Stromal cell of bone marrow (primary cell): ENCODE measurements at places on chromosomes 7 and 10.

DNA sequence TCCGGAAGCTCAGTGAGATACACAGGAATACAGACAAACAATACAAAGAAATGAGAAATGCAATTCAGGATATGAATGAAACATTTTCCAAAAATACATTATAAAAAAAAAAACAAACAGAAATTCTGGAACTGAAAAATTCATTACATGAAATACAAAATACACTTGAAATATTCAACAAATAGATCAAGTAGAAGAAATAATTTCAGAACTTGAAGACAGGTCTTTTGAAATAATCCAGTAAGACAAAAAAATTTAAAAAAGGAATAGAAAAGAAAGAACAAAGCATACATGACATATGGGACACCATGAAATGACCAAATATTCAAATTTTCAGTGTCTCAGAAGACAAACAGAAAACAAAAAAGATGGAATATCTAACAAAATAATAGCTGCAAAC, 102.5 kb downstream of the ALOX5 start:
- no peak for DNase-seq

- DNase-seq, result no peak
These were observed 228.1 kb downstream of the ACTR3B start for GRCh38 chr7:152987656-152988055.

- DNase-seq, result no peak
These were observed 465.6 kb upstream of the IGFBP3 start for GRCh38 chr7:46386428-46387399.

- no peak for DNase-seq
These were observed 50.8 kb upstream of the AOAH start for GRCh38 chr7:36775061-36775620.

DNA sequence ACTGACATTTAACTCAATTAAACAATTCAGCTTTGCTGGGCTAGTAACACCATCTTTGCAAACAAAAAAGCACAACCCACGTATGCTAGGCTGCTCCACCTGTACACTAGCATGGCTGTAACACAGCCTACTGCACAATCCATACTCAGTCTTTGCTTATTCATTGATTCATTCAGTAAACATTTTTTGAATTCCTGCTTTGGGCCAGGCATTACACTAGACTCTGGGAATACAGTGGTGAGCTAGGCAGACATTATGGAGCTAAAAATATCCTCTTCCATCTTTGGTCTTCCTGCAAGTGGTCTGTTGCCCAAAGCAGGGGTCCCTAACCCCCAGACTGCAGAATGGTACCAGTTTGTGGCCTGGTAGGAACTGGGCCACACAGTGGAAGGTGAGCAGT, 9.9 kb downstream of the CNNM1 start:
- DNase-seq, result no peak

GRCh38 chr10:84848967-84849366, 520.6 kb downstream of the CCSER2 start:
- DNase-seq, result no peak

- peak; percentile 51 for DNase-seq
These were observed 121.6 kb downstream of the MTPAP start for GRCh38 chr10:30227481-30227880.

DNA sequence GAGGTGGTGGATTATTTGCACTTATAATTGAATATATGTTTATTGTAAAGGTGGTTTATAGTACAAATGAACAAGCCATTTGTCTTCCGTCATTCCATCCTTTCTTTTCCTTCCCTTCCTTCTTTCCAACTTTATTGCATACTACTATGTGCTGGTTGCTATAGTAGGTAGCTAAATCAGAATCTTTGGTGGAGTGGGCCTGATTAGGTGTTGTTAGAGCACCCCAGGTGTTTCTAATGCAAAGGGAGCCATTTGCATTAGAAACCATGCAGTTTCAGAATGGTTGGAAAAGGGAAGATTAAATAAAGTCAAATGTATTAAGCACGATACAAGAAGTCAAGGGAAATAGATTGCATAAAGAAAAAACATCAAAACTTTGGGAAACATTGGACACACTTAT, 88.8 kb upstream of the TRIL start:
- DNase-seq, result no peak

DNA sequence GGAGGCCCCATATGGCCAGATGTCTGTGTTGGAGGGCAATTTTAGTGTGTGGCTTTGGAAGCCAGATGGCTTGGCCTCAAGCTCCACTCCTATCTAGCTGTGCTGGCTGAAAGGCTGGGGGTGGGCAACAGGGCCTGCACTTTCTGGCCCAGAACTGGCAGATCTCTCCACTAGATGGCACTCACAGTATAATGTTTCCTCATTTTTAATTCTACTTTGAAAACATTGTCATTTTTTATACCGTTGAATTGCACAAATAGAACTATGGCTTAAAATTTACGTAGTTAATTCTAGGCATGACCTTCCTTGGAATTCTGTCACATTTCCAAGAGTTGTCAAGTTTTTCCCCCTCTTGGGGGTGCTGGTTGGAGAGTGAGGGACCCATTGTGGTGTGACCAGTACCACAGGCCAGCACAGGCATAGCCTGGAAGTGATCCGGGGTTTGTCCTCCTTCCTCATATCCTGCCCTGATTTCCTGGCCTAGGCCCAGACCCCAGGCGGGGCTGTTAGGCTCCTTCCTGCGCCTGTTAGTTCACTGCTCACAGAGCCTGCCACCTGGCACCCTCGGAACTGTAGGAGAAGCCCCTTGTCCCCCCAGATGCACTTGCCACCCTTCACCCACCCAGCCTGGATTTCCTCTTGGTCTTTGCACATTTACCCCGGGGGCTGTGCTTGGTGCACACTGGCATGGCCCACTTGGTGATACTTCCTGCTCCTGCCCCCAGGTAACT, 52.8 kb downstream of the ARHGAP22 start:
- peak; percentile 25 for DNase-seq

GRCh38 chr10:11908991-11909390, 85.8 kb downstream of the PROSER2 start:
- no peak for DNase-seq

DNA sequence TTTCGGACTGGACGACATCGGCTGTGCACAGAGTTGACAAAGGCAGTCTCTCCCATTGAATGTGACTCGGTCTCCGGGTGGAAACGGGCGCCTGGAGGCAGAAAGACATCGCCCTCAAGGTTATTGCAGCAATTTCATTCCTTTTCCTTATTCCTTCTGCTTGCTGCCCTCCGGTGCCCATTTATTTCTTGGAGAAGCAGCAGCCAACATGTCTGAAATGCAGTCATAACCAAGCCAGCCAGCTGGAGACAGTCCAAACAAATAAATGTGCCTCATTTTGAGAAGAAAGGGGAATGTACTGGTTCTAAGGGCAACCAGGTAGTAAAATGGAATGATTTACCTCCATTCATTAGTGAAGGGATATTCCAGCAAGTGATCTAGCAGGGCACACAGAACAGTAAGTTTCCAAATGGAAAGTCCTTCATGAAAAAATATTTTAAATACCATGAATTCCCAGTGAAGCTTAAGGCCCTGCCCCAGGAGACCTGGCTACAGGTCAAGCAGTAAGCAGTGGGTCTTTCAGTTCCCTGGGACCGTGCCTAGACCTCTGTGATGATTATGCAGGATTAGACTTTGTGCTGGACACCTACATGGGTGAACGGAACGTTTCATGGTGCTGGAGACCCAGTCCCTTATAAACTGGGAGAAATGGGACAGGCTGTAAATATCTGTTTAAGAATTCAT, 86.6 kb downstream of the ABLIM1 start:
- DNase-seq, result no peak

DNA sequence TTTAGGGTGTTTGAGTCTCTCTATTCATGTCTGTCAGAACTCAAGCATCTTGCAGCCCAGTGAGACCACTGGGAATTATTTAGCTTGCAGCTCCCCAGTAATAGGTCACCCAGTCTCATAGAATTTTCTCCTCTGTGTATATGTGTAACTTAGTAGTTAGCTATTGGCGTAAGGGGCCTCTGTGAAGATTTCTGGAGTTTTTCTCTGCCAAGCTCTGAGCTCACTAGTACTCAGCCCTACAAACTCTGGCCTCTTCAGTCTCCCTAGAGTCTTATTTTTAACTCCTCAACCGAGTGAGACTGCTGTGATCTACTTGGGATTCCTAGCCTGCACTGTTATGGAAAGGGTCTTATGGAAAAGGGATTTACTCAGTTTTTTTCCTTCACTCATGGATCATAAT, 90.2 kb downstream of the PPP1R9A start:
- no peak for DNase-seq

DNA sequence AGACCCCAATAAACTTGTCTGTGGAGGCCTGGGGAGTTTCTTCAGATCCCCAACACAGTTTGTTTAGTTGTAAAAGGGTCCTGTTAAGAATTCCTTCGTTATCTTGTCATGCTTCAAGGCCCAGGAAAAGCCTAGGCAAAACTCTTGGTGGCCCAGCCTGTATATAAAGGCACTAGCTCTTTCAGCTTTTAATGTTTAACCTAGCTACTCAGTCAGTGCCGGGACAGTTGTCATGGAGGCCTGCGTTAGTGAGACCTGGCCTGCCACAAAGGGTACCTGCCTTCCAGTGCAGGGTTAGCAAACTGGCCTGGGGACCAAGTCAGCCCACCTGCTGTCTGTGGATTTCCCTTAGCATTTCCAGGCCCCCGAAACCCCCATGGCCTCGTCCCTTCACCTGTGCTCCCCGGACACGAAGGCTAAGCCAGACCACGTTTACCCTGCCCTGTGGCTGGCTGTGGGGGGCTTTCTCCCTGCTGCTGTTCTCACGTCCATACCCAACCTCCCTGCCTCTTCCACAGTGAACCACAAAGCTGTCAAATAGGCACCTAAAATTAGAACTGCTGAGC, 96.9 kb upstream of the PPP2R2D start:
- no peak for DNase-seq

DNA sequence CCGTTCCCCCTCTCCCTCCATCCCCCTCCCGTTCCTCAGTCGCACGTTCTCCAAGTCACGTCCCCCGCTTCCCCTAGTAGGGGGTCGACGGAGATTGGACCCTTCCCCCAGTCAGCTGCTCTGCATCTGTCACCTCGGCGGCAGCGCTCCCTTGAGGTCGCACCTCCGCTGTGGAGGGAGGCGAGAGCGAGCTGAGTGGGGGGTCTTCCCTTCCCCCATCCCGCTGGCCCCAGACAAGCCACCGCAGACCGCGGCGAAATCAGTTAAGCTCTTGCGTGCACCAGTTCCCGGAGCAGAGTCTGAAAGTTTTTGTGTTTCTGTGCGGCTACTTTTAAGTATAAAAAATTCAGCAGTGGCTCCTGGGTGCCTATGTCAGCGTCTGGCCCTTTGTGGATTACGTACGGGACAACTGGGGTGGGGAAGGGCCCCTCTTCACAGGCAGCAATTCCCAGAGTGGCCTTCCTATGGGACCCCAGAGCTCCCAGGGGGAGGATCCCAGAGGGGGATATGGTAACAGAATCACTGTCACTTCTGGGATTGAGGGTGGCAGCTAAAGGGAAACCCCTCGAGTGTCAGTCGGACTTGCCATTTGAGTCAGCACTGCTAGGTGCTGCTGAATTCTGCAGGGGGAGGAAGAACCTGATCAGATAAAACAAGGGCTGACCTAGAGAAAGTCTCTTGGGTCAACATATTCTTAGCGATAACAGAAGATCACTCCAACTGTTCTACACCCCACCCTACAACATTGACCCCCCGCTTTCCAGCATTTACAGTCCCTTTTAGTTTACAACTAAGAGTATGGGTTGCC, 12.5 kb upstream of the DDIT4 start:
- DNase-seq, result no peak

- DNase-seq, result no peak
These were observed 13.7 kb downstream of the RAB19 start for GRCh38 chr7:140417456-140418155.

DNA sequence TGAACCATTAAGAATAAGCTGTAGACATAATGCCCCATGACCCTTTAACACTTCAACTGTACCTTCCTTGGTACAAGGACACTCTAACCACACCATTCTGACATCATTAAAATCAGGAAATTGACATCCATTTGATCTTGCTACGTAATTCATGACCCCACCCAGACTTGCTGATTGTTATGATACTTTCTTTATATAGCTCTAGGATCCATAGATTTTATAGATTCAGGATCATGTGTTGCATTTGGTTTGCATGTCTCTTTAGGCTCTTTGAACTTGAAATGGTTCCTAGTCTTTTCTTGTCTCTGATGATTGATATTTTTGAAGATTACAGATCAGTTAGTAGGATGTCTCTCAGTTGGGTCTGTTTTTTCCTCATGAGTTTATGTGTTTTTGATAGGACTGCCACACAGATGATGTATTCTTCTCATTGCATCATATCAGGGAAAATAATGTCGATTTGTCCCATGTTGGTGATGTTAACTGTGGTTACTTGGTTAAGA, 13.5 kb downstream of the CCM2 start:
- DNase-seq, result no peak

- no peak for DNase-seq
These were observed 138.9 kb upstream of the AHR start for GRCh38 chr7:17159500-17160037.

DNA sequence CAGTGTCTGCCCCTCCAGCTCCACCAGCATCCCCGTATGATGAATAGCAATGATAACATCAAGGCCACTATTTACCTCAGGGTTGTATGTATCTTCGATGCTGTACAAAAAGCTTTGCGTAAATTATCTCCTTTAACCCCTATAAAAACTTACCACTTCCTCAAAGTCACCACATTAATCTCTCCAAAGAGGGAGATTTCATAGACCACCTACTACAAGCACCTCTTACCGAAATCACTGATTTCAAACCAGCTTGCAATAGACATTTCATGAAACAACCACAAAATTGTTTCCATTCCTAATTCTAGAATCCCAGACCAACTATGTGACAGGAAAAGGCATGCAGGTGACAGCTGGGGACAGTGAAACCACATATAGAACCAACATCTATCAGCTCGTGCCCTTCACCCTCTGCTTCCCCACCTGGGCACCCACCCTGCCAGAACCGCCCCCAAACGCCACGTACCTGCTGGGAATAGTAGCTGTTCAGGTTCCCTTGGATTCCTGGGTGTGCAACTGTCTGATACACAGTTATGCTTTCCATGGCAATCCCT, 20.1 kb upstream of the MMP21 start:
- no peak for DNase-seq

- DNase-seq, result peak; percentile 86
These were observed 29.1 kb downstream of the GTF2IRD1 start for GRCh38 chr7:74482629-74483401.

GRCh38 chr7:46633200-46633599, 712.1 kb upstream of the IGFBP3 start:
- no peak for DNase-seq

DNA sequence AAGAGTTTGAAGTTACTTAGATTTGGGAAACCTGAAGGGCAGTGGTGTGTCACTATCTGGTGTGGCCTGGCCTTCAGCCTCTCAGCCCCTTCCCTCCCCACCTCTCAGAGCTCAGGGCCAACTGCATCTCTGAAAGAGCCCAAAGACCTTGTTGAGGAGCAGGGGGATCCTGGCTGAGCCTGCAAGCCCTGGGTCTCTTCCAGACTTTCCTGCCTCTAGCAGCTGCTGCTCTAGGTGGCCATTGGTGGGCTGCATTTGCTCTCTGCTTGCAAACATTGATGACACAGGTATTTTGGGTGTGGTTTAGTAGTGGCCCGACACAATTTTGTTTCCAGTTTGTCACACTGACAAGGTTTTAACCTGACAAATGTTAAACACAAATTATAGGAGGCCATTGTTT, 3.1 kb upstream of the UPP1 start:
- DNase-seq, result no peak
